ENCODE measurements at places on chromosomes 3 and 15.

DNA sequence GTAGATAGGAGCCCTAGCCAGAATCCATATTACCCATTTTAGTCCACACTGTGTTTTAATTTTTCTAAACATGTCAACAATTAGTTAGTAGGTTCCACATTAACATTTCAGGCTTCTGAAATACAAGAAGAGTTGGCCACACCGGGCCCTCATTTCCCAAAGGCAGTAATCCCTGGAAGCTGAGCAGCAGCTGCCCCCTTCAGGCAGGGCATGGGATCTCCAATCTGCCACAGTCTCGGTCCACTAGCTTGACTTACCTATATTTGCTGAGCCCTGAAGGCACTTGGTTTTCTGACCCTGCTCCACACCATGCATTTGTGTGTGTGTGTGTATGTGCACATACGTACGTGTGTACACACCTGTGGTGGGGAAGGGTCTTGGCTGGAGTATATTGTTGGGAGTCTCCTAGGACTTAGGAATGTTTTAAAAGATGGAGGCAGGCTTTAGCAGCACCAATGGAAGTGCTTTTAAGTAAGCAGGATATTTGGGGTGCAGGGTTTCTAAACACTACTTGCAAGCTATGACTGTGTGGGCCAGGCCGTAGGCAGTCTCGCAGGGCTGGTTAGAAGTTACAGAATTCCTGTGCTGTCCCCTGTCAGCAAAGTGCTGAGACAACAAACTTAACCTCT, 71.2 kb upstream of the SOX14 start:
- no peak for DNase-seq

GRCh38 chr3:161600173-161600572, 103.6 kb downstream of the OTOL1 start:
- no peak for DNase-seq

- no peak for DNase-seq
Observed at GRCh38 chr3:119531151-119531550, 28.3 kb downstream of the CD80 start.

DNA sequence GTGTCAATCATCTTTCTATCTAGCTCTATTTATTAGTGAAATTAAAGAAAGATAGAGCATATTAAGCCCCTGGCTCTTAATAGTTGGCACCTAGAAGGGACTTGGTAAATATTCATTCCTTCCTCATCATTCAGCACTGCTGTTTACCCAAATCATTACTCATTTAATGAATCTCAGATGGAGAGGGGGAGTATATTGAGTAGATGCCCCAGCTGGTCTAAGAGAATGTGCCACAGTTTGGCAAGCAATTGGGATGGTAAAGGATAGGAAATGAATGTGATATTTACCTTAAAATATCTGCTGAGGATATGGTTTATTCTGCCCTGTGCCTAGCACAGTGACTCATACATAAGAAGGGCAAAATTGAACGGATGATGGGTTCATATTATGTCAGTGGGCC, 6.0 kb downstream of the IL1RAP start:
- DNase-seq = no peak

- DNase-seq = no peak
Observed at GRCh38 chr3:155031186-155031585, 48.9 kb upstream of the MME start.

DNA sequence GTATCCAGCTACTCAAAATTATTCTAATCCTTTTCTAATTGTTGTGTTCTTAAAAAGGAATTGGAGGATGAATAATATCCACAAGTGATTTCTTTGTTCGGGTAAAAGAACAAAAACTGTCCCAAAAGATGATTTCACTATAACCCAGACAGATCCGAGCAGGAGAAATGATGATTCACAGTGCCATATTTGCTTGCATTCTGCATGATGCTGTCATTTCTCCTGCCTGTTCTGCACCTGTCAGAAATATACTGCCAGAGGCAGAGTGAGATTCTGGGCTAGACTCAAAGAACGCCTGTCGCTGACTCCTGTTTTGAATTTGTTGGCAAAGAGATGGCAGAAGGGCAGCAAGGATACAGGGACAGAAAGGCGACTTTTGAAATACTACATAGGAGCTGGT, 34.7 kb upstream of the SLC24A5 start:
- no peak for DNase-seq

GRCh38 chr3:27458929-27459328, 25.3 kb downstream of the SLC4A7 start:
- DNase-seq = no peak

DNA sequence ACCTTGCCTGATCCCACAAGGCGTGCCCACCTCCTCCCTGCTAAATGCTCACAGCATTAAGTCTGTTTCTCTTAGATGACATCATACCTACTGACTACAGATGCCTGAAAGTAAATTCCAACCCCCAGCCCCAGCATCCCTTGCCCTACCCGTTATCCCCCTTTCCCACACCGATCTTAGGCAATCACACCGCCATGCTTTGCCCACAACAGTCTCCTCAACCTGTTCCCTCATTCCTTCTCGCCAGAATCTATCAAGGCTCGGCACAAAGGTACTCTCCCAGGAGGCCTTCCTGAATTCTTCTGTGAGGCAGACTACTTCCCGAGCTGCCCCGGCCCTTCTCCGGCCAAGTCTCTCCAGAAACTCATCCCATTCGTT, 789 bp upstream of the SEC61A1 start:
- DNase-seq = no peak

GRCh38 chr3:148101061-148101460, 596.6 kb upstream of the AGTR1 start:
- DNase-seq = no peak

DNA sequence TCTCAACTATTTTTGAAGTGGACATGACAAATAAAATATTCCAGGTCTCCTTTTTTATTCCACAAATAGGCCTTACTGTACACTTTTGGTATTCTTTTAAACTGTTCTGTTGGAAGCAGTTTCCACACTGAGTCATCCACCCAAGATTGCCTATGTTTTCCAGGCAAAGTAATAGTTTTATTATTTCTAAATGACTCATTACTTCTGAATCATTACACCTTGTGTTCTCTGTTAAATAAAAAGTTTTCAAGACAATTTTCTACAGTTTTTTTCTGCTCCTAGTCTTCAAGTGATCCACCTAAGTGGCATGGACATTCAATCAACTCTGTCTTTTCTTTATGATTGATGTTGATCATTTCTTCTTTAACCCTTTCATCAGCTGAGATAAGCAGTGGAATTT, 26.5 kb downstream of the PPP2R3A start:
- peak; percentile 73 for DNase-seq

- DNase-seq = no peak
Observed at GRCh38 chr3:169661361-169662131, 2.0 kb downstream of the MECOM start.

- peak; percentile 32 for DNase-seq
Observed at GRCh38 chr15:68730471-68730919, 90.2 kb downstream of the ANP32A start.

DNA sequence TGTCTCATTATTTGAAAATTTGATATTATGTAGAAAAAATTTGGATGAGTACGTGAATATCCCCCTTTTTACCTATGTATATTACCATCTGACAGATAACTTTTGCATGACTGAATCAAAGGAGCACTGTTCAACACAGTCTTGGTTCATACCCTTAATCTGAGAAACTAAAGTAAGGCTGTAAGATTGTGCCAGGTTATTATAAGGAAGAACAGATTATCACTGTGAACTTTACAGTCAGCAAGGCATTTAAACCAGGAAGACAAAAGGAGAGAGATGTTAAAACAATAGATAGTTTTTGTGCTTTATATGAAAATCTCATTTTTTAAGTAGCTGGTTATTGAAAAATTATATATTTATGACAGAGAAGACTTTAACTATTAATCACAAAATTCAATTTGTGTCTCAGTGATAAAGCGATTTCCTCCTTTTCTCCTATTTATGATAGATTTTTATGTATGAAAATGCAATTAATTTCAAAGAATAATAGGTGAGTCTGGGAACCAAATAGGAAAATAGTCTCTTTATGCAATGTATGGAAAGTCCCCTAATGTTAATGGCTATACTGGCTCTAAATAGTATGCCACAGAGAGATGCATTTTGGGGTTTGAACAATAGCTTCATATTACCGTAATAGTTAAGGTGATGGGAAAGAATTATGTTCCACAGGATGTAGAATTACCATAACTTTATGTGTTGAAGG, 33.4 kb downstream of the PLCL2 start:
- DNase-seq = no peak

DNA sequence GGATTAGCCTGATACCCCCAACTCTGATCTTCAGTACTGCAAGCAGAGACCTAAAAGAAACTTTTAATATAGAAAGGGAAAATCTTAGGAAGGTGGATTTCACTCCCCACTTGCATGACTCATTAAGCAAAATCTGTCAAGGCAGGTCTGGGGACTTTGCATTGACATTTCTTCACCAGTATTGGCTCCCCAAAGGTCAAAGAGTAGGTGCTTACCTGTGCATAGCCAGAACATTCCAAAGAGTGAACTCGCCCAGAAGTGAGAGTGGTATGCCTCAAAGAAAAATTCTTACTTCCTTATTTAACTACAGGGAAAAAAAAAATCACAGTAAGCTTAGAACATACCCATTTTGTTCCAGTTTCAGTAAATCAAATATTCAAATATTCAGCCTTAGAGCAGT, 140.9 kb upstream of the TP63 start:
- DNase-seq = no peak

DNA sequence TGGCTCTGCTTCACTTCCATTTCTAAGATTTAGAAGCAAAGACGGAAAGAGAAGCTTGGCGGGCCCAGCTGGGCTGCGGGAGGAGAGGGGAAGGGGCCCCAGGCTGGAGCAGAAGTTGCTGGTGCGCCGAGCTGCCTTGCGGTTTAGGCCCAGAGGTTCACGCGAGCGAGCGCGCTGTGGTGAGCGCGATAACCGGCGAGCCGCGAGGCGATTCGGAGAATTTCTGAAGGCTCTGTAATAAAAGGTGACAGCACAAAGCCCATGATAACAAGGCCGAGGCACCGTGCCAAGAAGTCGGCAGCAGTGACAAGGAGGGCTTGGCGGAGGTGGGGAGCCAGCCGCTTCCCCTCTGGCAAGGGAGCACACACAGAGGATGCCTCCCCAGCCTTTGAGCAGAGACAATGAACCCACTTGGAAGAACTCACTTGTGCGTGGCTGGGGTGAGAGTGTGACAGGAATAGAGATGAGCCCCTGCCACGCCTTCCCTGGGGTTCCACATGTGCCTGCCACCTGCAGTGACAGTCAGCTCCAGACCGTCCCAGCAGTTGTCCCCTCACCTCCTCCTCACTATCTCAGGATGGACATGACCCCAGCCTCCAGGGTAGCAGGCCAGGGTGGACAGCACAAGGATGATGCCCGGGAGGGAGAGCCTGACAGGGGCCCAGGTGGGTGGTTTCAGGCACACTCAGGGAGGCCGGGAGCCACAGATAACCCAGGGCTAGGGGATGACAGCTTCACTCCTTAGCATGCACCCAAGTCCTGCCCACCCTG, 315.2 kb downstream of the UACA start:
- no peak for DNase-seq

DNA sequence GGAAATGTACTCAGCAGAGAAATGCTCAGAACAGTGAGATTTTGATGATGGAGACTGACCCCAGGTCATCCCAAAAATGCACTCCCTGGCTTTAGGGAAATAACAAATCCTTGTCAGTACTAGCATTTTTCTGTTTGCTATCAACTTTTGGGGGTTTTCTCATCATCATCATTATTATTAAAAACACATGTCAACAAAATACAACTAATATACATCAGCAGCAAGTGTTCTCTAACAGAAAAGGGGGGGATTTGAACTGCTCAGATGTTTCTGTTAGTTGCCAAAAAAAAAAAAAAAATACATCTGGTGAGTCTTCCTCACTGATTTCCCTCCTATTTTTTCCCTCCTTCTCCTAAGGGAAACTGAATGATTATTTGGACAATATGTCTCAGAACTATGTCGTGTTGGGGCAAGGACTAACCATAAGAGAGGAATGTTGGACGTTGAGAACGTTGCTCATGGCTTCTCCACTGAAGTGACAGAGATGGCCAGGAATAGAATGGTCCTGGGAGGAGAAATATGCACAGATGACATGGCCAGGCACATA, 230.0 kb upstream of the MCTP2 start:
- no peak for DNase-seq

DNA sequence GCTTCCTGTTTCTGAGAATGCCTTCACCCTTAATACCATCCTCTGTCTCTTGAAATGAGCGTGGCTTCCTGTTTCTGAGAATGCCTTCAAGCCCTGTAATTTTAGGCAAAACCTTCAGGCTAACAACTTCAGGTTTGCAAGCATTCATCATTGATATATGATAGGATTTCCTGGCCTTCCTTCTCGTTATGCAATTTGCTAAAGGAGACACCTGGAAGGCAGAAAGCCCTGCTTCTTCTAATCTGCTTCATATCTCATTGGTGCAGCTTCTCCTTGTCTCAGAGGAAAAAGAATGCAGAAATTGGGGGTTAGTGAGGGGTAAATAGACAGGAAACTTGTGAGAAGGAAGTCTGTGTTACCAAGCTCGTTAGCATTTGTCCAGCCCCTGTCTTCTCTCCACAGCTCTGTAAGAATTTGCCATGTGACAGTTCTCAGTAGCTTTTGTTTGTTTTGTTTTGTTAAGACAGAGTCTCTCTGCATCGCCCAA, 7.3 kb downstream of the ARL6IP5 start:
- no peak for DNase-seq

DNA sequence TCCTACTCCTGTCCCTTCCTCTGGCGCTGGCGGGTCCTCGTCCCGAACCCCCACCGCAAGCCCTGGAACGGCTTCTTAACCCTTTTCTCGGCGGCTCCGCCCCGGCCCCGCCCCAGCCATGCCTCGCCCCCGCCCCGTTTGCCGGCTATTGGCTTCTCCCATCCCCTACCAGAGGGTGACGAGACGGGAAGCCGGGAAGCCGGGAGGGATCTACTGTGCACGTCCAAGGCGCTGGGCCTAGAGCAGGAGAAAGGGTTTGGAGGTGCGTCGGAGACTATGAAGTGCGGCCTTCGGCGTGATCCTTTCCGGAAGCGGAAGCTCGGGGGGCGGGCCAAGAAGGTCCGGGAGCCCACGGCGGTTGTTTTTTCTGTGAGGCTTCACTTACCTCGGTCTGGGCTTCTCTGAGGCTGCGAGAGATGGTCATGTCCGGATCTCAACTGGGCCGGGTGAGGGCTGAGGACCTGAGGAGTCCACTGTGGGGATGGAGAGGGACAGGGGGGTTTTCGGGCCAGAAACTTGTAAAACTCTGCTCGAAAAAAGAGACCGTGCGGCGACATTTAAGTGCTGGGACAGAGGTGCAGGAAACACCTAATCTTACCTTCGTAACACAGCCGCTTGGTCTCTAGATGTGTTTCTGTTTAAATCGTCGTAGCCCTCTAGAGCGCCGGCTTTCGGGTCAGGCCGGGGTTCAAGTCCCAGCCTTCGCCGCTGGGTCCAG, 21.4 kb downstream of the ROPN1B start:
- peak; percentile 64 for DNase-seq

DNA sequence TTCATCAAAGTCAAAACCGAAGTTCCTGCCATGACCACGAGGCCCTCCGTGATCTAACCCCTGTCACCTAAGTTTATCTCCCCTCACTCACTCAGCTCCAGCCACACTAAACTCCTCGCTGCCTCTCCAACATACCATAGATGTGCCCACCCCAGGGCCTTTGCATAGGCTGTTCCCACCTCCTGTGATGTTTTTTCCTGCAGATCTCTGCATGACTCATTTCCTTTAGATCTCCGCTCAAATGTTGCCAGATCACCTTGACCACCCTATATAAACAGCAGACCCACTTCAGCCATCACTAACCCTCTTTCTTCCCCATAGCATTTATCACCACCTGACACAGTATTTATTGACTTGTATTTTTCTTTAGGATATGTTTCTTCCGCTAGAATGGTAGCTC, 58.5 kb downstream of the HRH1 start:
- no peak for DNase-seq

Data from kidney epithelial cell (primary cell).